Fibroblast of skin of left quadriceps (primary cell): ENCODE measurements at places on chromosomes 6 and 20.

DNA sequence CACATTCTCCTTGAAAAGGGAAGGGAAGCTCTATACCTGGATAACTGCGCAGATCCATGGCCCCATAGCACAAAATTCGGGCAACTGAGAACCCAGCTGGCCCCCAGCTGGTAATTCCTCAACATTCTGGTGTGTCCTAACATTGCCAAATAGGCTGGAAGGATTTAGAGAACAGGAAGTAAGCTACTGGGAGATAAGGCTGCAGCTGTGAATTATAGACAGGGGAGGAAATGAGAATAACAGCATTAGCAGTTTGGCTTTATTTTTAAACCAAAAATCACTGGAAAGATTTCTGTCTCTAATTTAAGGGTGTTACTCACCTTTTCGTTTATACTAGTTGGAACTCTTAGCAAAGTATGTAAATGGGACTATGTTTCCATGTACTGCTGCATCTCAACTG is 97.2 kb downstream of the TULP4 start:
- peak; percentile 54 for DNase-seq

- DNase-seq, result peak; percentile 29
These were observed 8.8 kb downstream of the RAET1L start for GRCh38 chr6:150016324-150017185.

DNA sequence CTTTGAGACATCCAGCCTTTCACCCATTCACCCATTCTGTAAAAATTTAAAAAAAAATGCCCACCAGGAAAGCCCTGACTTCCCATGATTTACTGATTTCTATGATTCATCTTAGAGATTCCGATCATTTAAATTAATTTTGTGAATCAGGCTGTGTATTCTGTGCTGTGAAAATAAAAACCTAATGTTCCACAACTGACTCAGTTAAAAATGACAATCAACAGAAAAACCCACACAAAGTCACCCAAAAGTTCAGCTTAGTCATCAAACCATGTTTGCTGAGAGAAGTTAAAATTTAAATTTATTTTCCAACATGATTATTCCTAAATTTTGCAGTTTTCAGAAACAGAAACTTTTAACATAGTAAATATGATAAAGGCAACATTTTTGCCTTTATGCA is 509.9 kb downstream of the TENT5A start:
- no peak for DNase-seq

DNA sequence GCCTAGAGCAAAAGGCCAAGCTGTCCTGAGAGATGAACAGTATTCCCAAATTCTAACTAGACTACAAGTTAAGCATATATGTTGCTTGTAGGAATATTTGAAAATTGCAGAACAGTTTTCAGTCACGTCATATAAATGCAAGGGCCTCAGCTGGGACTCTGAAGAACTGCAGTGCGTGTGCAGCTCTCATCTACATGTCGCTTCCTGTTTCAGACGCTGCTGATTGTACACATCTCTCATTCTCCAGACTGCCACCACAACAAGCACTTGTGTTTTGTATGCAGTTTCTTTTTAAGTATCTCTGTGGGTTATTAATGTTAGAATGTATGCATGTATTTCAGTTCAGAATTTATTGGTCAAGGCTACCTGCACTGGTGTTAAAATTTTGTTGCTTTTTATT is 119.7 kb downstream of the MAP3K4 start:
- no peak for DNase-seq

DNA sequence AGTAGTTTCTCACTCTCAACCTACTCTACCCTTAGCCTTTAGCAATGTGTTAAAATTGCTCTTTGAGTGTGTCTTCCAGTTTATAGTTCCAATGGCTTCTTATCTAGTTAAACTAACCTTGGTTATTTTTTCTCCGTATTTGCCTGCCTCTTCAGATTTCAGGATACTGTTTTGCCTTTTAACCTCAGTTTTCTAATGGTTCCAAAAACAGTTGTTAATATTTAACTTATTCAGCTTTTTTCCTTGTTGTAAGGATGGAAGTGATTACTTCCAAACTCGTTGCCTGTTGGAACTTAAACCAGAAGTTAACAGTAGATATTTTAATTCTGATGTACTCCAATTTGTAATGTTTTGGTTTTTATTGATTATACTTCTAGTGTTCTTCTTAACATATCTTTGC is 1574.9 kb downstream of the HACE1 start:
- no peak for DNase-seq

DNA sequence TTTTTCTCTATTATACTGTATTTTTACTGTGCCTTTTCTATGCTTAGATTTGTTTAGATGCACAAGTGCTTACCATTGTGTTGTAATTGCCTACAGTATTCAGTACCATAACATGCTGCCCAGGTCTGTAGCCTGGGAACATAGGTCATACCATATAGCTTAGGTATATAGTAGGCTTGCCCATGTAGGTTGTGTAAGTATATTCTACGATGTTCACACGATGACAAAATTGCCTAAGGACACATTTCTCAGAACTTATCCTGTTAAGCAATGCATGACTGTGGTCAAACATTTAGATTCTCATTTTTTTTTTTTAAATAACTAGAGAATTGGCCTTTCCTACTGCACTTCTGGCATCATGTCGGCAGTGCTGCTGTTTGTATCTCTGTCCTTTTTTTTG is 253.7 kb upstream of the SUPT3H start:
- DNase-seq, result no peak

- DNase-seq, result no peak
These were observed 255.5 kb upstream of the PLN start for GRCh38 chr6:118292558-118292957.

GRCh38 chr6:35391240-35391968 is 49.0 kb downstream of the PPARD start:
- peak; percentile 71 for DNase-seq

GRCh38 chr6:143998686-143999085 is 9.4 kb downstream of the PLAGL1 start:
- no peak for DNase-seq

GRCh38 chr6:160260367-160260766 is 1.7 kb upstream of the SLC22A2 start:
- DNase-seq, result no peak

- DNase-seq, result no peak
These were observed 9.1 kb downstream of the RBCK1 start for GRCh38 chr20:416950-417800.

- no peak for DNase-seq
These were observed 108.4 kb upstream of the INSM1 start for GRCh38 chr20:20259533-20259932.

- DNase-seq, result no peak
These were observed 133.7 kb downstream of the STXBP5 start for GRCh38 chr6:147337921-147338320.
